ENCODE measurements at places on chromosomes 1 and 21.

- no peak for DNase-seq
Observed at GRCh38 chr1:215900684-215901083, 333.6 kb downstream of the KCTD3 start.

- DNase-seq = no peak
Observed at GRCh38 chr1:66633159-66633558, 99.2 kb downstream of the SGIP1 start.

DNA sequence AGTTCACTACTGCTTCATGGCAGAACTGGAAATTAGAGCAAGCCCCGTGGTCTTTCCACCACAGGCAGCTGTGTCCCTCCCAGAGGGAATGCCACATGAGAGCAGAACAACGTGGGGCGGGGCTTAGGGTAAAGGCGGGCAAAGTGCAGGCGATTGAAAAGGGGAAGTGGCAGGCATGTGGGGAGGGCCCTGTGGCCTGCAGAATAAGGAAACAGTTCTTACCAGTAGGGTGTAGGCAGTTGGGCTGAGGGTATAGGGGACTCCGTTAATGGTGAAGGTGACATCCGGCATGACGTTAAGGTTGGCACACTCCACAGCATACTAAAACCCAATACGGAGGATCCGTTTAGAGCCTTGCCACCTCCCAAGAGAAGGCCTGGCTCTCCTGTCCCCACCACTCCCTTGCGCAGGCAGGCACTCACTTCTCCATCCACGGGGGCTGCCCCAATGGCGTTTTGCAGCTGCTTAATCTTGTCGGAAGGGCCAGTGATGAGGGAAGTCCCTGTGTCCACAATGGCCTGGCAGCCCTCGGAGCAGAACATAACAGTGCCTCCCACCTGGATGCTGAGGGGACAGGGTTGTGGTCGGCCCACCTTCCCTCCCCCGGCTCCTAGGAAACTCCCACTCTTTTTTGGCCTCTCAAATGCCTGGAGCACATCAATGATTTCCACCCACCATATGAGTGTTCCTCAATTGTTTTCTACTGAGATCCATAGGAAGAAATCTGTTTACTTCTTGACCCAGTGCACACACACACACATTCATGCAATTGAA lies 9.1 kb upstream of the RAB7B start:
- peak; percentile 76 for DNase-seq

DNA sequence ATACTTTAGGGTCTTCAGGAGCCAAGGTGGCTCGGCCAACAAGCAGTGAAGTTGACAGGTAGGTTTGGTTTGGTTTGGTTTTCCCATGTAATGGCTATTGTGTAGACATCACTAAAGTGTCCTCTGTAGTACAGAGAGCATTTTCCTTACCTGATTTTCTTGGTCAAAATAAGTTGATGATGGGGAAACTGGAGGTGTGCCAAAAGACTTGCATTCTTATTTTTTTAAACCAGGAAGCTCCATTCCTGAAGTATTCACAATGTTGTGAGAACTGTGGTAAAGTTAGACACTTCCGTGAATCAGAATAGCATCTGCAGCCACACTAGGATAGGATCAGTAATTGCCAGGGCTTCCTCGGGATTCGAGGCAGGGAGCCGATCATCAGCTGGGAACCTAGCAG lies 2.9 kb downstream of the ZBTB37 start:
- no peak for DNase-seq

GRCh38 chr1:165216254-165216653 lies 140.3 kb downstream of the LMX1A start:
- no peak for DNase-seq

- peak; percentile 82 for DNase-seq
Observed at GRCh38 chr1:15950763-15951295, 25.1 kb downstream of the ZBTB17 start.

DNA sequence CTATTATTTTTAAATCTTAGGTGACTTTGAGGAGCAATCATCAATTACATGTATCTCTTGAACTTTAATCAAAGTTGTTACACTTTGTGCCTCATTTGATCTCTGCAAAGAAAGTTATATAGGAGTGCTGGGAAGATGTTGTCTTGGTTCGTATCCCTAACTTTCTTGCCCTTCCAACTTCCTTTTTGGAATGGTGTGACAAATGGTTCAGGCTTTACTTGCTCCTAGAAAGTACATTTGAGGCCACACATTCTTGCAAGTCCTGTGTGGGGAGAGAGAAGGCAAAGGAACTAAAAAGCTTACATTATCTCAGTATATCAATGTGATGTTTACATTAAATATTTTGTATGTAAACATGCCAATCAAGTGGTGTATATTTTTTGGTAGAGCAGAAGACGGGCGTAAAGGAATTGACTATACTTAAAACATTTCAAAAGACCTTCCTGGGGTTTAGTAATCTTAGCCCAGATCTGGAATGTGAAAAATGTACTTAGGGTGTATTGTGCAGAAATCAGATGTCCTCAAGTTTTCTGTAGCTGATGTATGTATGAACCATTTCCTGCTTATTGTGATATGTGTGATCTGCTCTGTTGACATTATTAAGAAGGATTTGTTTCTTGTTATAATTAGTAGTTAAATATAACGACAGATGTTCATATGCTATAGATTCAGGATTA lies 59.2 kb downstream of the USP25 start:
- DNase-seq = no peak

- no peak for DNase-seq
Observed at GRCh38 chr1:219533280-219533679, 79.6 kb downstream of the ZC3H11B start.

- no peak for DNase-seq
Observed at GRCh38 chr1:94953746-94954145, 26.8 kb upstream of the CNN3 start.

DNA sequence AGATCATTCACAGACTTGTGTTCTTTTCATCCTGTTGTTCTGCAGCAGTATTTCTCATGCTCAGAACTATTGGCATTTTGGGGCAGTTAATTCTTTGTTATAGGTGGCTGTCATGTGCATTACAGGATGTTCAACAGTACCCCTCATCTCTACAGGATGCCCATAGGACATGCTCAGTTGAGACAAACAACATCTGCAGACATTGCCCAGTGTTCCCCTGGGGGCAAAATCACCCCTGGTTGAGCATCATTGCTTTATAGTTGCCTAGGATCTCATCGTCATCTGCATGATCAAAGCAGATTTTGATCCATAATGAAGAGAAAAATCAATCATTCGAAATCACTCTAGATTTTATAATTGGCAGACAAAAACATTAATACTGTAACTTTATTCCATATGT lies 222.5 kb upstream of the CACYBP start:
- no peak for DNase-seq

GRCh38 chr1:168979276-168979675 lies 127.2 kb upstream of the ATP1B1 start:
- DNase-seq = no peak

DNA sequence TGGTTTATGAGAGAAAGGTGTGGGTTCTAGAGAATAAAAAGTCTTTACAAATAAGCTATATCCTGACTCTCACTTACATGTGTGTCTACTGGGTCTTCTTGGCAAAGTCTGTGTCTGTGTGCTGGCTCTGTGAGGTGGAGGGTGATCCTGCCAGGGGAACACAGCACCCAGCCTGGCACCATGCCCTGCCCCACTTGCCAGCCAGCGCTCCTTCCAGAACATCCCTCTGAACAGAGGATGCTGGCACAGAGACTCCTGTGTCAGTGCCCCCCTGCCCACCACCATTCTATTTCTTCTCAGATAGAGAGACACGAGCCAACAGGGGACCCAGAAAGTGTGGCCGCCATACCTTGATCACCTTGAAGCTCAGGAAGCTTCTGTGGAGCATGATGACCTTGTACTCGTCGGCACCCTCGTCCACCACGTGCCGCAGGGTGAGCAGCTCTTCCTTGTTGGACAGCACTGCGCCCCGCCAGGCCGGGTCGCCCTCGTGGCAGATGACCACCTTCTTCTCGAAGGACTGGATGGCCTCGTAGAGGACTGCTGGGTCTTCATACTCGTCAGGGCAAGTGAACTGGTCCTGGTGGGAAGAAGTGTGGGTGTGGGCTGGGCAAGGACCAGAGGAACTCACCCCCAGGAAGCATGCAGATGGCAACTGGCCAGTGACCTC lies 49.7 kb downstream of the NTPCR start:
- DNase-seq = no peak

- DNase-seq = no peak
Observed at GRCh38 chr1:242132121-242132817, 133.4 kb upstream of the MAP1LC3C start.

DNA sequence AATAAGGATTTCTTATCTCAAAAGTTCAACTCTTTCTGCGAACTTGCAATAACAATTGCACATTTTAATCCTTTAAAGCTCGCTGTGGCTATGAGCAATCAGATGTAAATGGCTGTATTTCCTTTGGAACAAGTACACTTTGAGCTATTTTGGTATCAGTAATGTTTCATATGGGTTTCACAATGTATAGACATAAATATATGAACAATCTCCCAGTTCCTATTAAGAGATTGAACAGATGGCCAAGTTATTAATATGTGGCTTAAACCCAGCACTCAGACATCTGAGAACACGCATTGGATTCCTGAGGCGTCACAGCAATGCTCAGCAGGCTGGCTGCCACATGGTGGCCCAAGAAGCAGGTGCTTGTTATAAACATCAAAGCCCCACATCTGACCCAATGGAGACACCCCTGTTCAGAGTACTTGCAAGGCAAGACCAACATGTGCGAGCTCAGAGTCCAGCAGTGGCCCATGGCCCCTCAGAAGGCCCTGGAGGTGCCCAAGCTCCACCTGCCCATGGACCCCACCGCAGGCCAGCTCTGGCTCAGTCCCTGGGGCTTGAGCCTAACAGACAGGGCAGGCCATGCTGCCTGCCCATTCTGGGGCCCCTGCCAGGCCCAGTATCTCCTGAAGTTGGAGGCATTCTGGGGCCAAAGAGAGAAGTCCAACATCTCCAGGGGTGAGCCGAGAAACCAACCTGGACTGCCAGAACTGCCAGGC lies 23.7 kb downstream of the PSMG1 start:
- no peak for DNase-seq

GRCh38 chr1:7680207-7680954 lies 90.7 kb upstream of the VAMP3 start:
- peak; percentile 62 for DNase-seq

- no peak for DNase-seq
Observed at GRCh38 chr21:33967086-33967571, 51.5 kb upstream of the ATP5PO start.

- DNase-seq = no peak
Observed at GRCh38 chr1:27878039-27878438, 5.7 kb downstream of the THEMIS2 start.

DNA sequence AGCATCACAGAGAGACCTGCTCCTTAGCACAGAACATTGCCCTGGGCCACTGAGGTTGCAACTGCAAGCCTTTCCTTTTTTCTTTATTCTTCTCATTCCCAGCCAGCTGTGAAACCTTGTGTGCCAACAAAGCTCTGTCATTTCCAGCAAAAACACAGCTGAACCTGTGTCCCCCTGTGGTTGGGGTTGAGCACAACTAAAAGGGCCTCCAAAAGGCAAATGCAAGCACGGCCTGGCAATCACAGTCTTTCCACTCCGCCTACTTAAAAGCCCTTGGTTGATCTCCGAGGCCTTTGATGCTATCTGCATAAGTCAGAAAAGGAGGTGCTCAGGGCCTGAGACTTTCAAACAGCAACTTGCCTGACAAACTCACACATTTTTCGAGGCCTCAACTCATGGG lies 32.7 kb downstream of the SUSD4 start:
- no peak for DNase-seq

Measured in left cardiac atrium (tissue), 4 donors.